ENCODE measurements at places on chromosomes 13 and 19.

DNA sequence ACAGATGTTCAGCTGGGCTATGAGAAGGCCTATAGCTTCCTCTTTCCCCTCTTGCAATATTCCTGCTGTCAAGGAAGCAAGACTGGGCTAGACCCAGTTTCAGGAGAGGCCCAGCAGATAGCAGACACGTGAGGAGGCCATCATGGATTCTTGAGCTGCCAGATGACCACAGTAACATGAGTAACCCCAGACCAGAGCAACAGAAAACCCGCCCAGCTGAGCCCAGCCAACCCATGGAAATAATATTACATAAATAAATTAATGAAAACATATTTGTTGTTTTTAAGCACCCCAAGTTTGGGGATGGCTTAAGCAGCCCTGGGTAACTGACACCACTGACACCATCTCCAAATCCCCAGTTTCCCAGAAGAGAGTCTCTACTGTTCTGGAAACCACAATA is 50.2 kb upstream of the PDCD5 start:
- DNase-seq = no peak

- DNase-seq = no peak
These were observed 121.2 kb downstream of the LMO7 start for GRCh38 chr13:75757336-75757735.

DNA sequence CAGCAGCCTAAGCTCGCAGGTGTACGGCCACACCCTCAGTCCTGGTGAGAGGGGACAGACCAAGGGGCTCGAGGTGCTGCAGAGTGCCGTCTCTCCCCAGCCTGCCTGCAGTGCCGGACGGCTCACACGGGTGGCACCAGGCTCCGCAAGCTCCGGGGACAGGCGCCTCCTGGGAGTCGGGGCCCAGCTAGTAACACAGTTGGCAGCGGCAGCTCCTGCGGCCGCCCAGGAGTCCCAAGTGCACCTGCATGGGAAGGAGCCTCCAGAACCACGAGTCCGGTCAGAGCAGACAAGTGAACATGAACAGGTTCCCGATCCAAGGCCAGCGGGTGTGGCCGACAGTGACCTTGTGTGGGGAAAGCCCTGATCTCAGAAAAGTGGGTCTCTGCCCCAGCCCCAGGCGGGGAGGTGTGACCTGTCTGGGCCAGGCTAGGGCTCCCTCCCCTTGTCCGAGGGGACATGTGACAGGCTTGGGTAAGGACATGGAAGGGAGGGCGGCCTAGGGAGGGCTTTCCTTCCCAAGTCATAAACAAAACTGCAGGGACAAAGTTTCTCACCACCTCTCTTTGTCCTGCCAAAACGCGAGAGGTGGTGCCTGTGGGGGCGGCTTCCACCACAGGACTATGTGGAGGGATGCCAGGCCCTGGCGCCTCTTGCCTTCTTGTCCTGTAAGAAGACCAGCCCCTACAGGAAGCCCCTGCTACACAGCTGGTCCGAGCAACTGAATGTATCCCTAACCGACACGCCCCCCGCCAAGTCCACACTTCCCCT is 46.5 kb downstream of the MLLT1 start:
- no peak for DNase-seq

DNA sequence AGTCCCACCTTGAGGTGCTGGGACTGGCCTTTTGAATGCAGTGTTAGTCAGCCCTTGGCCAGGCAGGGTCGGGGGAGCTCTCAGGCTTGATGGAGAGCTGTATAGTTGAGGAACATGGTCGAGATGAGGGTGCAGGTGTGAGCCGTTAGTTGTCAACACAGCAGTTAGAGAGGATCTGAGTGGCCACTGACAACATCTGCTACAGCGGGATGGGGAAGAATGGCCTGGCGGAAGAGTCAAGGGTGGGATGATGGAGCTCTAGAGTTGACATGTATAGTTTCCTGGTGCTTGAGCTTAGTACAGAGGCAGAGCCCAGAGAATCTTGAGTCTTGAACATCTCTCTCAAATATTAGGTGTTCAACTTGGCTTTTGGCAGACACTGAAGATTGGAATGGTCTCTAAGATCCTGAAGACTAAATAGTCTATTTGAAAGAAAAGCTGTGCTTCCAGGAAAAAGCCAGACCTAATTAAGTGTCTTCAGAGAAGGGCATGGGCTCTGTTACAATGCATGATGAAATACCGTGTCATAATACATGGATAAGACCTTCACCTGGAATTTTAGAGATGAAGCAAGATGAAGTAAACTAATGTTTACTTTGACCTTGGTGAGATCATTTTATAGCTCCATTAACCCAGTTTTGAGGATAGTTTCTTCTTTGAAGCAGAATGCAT is 9.7 kb downstream of the PCCA start:
- DNase-seq = no peak

GRCh38 chr19:39444598-39445195 is 685 bp upstream of the SUPT5H start:
- no peak for DNase-seq

DNA sequence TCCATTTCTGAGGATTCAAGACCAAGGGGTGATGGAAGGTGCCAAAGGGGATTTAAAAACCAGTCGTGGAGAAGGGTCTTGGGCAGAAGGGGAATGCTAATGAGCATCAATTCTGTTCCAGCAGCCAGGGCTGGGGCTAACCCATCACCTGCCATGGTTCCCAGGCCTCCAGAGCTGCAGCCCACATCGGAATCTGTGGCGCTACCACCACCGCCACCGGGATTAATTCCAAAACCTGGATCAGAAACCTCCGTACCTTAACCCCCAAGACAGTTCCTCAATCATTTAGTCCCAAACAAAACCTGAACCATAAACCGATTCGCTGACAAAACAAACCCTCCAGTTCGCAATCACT is 583 bp downstream of the ZNF615 start:
- DNase-seq = no peak

DNA sequence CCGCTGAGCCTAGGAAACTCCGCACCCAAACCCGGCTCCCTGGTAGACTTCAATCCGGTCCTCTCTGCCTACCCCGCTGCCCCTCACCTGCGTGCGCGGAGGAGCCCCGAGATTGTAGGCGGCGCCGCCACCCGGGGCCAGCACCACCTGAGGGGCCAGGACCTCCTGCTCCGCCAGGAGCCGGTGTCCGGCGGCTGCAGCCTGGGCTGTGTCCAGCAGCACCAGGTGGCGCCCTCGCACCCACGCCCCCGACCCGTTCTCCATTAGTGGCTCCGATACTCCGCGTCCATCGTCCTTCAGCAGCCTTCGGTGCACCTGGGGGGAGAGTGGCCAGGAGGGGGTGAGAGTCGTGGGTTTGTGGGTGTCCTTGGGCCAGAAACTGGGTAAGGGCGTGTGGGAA is 18.5 kb downstream of the MAN2B1 start:
- no peak for DNase-seq

- peak; percentile 27 for DNase-seq
These were observed 469.8 kb downstream of the DCT start for GRCh38 chr13:94009701-94010100.

DNA sequence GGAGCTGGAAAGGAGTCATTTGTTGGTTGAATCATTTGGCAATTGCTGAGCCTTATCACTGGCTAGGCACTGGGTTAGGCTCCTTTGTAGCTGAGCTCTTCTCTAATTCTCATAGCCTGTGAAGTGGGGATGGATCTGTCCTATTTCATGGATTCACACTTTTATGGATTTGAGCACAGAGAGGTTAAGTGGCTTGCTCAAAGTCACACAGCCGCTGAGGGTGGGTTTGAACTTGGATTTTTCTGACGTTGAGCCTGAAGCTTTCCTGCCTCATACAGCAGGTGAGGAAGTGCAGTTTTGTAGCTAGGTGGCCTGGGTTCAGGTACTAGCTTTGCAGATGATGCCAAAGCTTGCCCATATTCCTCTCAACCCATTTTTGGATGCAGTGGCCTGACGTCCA is 19.4 kb downstream of the CYP4F22 start:
- DNase-seq = no peak

DNA sequence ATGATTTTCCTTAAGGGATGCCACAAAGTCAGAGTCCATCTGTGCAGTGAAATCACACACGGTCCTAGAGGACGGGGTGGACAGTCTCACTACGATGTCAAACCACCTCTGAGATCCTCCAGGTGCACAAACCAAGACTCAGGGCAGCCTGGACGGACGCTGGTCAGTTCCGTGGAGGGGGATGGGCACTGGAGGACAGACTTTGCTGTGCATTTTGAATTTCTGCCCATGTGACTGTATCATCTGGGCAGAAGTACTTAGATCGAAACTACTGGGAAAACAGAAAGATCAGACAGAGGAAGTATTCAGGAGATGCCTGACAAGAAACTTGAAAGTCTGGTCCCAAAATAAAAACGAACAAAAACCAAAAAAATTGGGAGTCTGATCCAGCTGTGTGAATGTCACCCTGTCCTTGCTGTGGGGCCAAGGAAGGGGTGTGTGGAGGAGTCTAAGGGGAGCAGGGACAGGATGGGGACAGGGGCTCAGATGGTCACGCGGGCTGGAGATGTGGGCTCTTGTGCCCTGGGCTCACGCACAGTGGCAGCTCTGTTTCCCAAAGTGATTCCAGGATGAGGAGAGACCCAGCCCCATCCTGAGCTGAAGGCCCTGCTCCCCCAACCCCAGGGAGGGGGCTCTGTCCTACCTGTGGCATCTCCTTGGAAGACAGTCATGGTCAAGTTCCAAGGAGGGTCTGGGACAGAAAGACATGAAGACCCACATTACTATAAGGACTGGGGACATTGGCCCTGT is 1.5 kb downstream of the SIGLEC8 start:
- no peak for DNase-seq

GRCh38 chr13:37357548-37357947 is 241.0 kb downstream of the POSTN start:
- DNase-seq = no peak

- no peak for DNase-seq
These were observed 45.0 kb upstream of the SLC15A1 start for GRCh38 chr13:98797456-98797855.

- DNase-seq = no peak
These were observed 46.0 kb downstream of the GNG7 start for GRCh38 chr19:2656533-2656932.

- no peak for DNase-seq
These were observed 14.2 kb upstream of the ZNF599 start for GRCh38 chr19:34787059-34787824.

DNA sequence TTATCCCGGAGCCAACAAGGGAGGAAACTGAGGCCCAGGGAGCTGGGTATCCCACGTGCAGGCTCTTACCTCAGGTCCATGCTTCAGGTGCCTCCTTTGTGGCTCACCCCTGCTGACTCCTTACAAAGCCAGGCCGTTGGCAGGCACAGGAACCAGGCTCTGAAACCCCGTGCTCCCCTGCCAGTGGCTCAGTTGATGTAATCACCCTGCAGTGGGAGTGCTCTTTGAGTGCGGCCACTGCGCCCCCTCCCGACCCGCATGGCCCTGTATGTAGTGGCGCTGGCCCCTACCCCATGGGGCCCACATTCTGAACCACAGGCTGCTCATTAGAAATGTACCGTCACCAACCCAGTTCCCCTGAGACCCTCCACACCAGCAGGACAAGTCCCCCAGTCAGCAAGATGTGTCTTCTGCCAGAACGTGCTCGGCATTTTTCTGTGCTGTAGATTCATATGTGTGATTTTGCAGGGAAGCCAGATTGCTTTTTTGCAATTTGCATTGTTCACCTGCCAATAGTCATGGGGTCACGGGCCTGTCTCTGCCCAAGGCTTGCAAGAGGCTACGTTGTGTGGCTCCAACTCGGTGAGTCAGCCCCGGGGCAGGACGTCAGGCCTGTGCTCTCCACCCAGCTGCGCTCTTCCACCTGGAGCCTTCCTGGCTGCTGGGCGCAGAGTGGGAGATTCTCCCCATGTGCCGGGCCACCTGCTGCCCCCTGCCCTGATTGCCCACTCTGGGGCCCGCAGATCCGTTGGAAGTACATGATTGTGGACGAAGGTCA is 60.3 kb downstream of the SMARCA4 start:
- no peak for DNase-seq

- no peak for DNase-seq
These were observed 307.5 kb upstream of the DACH1 start for GRCh38 chr13:72174549-72174948.

DNA sequence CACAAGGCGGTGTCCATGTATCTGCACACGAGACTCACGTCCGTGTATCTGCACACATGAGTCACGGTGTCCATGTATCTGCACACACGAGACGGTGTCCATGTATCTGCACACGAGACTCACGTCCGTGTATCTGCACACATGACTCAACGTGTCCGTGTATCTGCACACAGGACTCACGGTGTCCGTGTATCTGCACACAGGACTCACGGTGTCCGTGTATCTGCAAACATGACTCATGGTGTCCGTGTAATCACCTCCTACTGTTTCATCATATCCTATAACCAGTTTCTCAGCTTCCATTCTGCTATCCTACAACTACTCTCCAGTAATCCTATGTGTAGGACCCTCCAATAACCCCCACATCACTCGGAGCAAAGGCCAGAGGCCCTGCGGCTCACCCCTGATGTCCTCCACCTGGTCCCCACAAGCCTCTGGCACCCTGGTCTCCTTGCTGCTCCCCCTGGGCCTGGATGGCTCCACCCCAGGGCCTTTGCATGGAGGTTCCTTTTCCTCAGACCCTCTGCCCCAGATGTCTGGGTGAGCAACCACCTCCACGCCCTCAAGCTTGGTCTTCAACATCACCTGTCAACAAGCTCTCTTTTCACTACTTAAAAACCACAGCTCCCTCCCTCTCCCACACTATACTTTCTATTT is 2.5 kb upstream of the TMEM255B start:
- DNase-seq = no peak

- DNase-seq = no peak
These were observed 46.3 kb downstream of the ZNF724 start for GRCh38 chr19:23203841-23204344.

- DNase-seq = peak; percentile 12
These were observed 1.7 kb downstream of the DPY19L3 start for GRCh38 chr19:32407004-32407992.

Measured in brain microvascular endothelial cell (primary cell).